Activated CD4-positive, alpha-beta memory T cell treated with anti-CD3 and anti-CD28 coated beads for 36 hours (primary cell): ENCODE measurements at places on chromosomes 6 and 20. TPM values are rescaled to one million over a fixed set of nuclear protein-coding genes. Genes with fewer than 3 reads are reported as not detected.

PTPRA gene
- 61.1 TPM for total RNA-seq

TCP11 gene
- total RNA-seq, result not detected

SNHG17 gene
- total RNA-seq, result 55.4 TPM

OR2B6 gene
- not detected for total RNA-seq

GRM1 gene
- not detected for total RNA-seq

DNA sequence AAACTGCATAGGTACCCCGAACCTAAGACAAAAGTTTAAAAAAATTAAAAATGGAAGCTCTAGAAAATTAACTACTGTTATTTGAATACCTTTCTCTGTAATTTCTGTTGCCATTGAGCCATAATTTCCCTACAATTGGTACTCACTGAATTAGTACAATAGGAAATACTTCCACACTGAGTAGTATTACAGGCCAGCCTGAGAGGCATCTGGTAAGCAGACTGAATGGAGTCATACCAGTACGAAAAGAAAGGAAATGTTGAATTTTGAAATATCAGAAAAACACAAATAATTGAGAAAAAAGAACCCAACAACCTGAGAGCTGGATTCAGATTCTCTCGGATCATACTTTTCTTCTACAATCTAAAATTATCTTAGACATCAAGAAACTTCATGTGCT is 791.3 kb downstream of the TENT5A start:
- H3K4me1 ChIP-seq, result no peaks in the 10 kb centered on the region
- H3K36me3 ChIP-seq, result no peaks in the 10 kb centered on the region
- DNase-seq, result no peak

DNA sequence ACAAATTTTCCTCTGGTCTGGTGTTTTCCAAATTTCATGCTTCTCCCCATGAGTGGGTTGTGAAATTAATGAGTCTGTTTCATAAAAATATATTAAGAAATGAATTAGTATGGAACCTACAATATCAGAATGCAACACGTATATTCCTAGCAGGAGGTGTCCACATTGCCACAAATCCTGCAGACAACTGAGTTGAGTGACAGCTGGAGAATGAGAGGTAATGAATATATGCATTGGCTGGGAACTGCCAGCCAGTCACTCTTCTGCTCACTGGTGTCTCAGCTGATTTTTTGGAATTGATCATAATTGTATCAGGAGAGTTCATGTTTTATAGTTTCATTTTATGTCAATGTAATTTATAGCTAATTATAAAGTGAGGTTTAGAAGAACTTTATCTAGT is 6.3 kb upstream of the ARFGEF3 start:
- DNase-seq, result no peak
- H3K4me3 ChIP-seq, result no peak overlapping the region
- no peaks in the 10 kb centered on the region for H3K36me3 ChIP-seq
- no peaks in the 10 kb centered on the region for H3K4me1 ChIP-seq
- H3K27ac ChIP-seq, result no peak overlapping the region

DNA sequence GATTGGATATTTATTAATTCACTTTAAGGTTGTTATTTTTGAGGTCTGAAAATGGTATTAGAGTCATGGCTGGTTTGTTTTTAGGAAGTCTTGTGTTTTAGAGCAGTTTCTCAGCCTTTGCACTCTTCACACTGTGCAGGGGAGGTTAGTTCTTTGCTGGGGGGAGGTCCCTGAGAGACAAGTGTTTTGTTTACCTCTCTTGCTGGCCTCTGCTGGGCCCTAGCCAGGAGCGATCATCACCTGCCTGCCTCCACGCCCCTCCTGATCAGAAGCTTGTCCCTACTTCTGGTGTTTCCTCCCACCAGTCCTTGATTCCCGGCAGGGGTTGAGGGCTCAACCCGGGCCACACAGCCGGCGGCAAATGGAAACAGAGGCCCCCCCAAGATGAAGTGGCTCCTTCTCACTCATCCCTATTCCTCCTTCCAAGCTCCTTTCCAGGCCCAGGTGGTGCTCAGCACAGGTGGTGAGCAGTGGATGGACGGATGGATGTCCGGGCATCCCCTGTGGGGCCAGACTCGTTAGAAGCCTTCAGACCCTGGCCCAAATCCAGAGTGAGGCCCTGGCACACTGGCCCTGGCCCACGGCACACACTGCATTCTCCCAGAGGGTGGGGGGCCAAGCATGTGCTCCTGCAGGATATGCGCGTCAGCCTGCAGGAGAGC is 51.3 kb downstream of the GRM4 start:
- no peak overlapping the region for H3K27ac ChIP-seq
- no peaks in the 10 kb centered on the region for H3K4me1 ChIP-seq
- H3K36me3 ChIP-seq, result no peaks in the 10 kb centered on the region
- no peak for DNase-seq
- no peak overlapping the region for H3K4me3 ChIP-seq
- peaks cover 27% of the 10 kb centered on the region for H3K27me3 ChIP-seq

GRCh38 chr20:50717974-50718761 is 13.2 kb upstream of the PARD6B start:
- peaks cover 3% of the 10 kb centered on the region for H3K27me3 ChIP-seq
- DNase-seq, result no peak
- no peaks in the 10 kb centered on the region for H3K4me1 ChIP-seq
- H3K4me3 ChIP-seq, result no peak overlapping the region
- no peaks in the 10 kb centered on the region for H3K36me3 ChIP-seq
- H3K27ac ChIP-seq, result no peak overlapping the region

DNA sequence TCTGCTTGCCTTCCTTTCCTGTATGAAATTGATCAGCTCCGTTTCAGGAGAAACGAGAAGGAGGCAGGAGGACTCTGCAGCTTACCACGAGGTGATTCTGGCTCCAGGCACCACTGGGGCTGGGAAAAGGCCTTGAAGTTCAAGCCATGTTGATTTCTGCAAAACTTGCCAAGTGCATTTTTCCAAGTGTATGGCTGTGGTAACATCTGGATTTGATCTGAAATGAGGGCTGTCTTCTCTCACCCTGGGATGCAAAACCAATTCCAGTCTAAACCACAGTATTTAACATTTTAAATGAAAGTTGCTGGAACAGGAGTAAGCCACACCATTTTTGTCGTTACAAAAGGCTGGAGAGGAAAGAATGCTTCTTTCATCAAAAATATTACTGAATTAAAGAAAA is 36.1 kb upstream of the FAM210B start:
- no peak for DNase-seq
- H3K4me3 ChIP-seq, result no peak overlapping the region
- H3K27me3 ChIP-seq, result peaks cover 17% of the 10 kb centered on the region
- H3K4me1 ChIP-seq, result no peaks in the 10 kb centered on the region
- no peak overlapping the region for H3K27ac ChIP-seq
- no peaks in the 10 kb centered on the region for H3K36me3 ChIP-seq

DNA sequence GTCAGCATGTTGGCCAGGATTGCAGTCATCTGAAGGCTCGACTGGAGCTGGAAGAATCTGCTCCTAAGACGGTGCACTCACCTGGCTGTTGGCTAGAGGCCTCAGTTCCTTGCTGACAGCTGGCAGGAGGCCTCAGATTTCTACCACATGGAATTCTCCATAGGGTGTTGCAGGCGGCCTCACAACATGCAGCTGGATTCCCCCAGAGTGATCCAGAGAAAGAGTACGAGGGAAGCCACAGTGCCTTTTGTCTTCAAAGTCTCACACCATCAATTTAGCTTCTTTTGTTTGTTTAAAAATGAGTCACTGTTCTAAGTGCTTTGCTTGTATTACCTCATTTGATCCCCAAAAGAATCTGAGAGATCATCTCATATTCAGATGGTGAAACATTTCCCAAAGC is 65.5 kb upstream of the FYN start:
- H3K27me3 ChIP-seq, result no peaks in the 10 kb centered on the region
- DNase-seq, result no peak
- no peak overlapping the region for H3K27ac ChIP-seq

GRCh38 chr20:37226889-37227288 is 34.7 kb downstream of the GHRH start:
- H3K4me3 ChIP-seq, result no peak overlapping the region
- H3K27me3 ChIP-seq, result no peaks in the 10 kb centered on the region
- H3K27ac ChIP-seq, result no peak overlapping the region

GRCh38 chr6:11437824-11438459 is 99.6 kb upstream of the TMEM170B start:
- peaks cover 14% of the 10 kb centered on the region for H3K4me1 ChIP-seq
- no peak overlapping the region for H3K27ac ChIP-seq
- no peak overlapping the region for H3K4me3 ChIP-seq
- H3K27me3 ChIP-seq, result no peaks in the 10 kb centered on the region
- no peaks in the 10 kb centered on the region for H3K36me3 ChIP-seq
- DNase-seq, result no peak
